BE2C (cell line): ENCODE measurements at places on chromosomes 16 and 17.

DNA sequence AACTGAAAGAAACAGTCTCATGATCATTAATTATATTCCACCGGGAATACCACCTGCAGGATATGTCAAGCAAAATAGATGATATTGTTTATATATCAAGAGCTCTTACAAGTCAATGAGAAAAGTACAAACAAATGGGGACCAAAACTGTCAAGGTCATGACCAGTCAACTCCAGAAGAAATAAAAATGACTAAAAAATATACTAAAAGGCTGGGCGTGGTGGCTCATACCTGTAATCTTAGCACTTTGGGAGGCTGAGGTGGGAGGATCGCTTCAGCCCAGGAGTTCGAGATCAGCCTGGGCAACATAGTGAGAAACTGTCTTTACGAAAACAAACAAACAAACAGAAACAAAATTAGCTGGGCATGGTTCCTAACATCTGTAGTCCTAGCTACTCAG is 49.8 kb upstream of the SCNN1B start:
- no peak for DNase-seq

GRCh38 chr17:56809820-56810179 is 23.9 kb downstream of the C17orf67 start:
- no peak for DNase-seq

DNA sequence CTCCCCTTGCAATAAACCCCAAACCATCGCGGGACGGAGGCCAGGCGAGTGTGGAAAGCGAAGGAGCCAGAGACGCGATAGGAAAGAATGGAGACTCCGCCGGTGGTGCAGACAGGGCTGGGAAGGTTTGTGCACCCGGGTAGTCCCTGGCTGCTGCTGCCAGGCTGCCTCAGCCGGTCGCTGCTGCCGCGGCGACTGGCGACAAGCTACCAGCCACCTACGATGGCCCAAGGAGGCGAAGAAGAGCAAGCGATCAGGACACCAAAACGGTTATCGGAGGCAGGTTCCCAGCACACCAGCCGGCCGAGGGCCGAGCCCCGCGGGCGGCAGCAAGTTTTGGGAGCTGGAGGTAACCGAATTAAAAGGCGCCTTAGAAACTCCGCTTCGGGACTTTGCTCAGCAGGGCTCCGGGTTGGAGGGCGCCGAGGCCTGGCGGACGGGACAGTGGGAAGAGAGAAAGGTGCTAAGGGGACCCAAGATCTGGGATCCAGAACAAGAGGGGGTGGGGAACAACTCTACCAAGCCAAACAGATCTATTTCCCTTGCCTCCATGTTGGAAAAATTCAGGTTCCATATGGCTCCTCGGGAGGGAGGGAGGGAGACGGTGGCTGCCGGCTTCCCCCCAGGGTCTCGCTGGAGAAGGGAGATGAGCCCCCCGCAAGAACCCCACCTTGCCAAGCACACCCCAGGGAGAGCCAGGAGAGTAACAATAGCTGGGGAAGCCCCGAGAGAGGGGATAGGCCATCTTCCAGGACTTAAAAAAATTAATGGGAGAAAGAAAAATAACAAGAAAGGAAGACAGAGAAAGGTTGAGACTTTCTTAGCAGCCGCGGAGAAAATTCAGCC is 9.7 kb upstream of the HOXB2 start:
- DNase-seq: no peak

DNA sequence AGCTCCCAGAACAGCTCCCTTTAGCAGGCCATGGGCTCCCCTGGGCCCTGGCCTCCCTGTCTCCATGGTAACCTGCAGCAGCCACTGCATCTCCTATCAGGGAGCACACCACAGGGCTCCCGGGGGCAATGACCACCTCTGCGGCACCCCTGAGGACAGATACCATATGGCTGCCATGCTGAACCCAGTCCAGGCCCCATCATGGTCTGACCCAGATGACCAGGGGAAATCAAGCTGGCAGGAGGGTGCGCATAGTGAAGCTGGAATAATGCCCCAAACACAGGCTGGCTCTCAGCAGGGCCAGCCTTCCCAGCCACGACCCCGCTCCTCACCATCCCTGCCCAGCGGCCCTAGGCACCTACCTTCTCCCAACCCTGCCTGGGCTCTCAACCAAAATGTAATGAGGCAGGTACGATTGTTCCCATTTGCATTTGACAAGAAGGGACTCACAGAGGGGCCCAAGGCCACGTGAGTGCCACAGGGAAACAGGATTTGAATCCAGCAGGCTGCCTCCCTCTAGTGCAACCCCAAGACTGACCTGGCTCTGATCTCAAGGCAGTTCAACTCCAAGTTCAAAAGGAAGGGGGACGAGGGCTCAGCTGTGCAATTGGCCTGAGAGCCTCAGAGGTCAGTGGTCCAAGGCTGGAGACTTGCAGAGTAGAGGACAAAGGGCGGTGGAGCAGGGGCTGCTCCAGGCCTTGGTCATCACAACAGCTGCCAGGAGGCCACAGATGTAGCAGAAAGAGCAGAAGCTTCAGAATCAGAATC is 2.4 kb downstream of the RUNDC3A start:
- peak; percentile 61 for DNase-seq

DNA sequence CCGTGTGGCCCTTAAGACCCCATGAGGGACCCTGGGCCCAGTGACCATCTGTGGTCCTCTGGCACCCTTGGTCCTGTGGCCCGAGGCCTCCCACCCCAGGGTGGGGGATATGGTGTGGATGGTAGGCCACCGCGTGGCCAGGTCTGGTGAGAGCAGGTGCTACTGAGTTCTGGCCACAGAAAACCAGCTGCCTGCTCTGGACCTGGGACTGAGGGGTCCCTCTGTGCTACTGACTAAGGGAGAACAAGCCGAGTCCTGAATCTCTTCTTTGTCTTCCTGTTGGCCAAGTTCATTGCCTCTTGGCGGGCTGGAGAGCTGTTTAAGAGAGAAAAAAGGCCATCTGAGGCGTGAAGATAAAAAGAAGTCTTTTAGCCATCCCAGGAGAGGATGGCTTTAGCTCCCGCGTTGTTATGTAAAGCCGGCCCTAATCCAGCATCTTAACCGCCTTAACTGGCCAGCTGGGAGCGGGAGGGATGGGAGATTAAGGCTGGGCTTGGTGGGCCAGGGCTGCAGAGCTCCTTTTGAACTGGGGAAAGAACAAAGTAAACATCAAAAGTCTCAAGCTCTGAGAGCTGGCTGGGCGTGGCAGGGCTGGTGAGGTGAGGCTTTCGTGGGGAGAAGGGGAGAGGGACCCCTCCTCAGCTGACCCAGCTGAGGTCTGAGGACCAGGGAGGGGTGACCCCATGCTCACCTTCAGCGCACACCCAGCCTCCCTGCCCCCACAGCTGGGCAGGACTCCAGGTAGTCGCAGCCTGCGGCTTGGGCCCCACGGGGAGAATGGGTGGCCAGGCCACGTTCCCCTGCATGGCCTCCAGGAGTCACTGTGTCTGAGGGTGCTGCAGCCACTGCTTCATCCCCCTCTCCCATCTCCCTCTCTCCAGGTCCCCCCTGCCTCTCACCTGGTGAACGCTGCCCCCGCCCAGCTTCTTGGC is 62.4 kb downstream of the NKD1 start:
- DNase-seq: no peak

GRCh38 chr17:67020293-67020766 is 24.0 kb upstream of the CACNG1 start:
- DNase-seq: peak; percentile 89

DNA sequence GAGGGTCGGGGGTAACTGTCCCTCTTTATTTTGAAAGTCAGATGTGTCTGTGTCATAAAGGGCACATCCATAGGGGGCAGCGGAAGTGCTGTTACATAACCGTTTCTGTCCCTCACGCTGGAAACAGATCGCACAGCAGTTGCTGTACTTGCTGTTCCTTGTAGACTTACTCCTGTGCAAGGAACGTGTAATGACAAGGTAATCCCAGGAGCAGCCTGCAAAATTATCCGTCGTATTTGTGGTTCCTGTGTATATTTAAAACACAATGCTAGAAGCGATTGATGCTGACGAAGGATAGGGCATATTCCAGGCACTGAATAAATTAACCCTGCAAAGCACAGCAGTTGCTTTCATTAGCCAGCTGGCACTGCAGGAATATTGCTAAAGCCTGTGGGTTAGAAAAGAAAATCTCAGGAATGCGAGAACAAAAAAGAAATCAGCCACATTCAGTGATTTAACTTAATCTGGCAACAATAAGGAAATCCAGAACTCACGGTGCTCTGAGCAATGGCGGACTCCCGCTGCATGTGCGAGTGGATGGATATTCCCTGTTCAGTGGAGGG is 76.2 kb downstream of the SPECC1 start:
- DNase-seq: no peak

DNA sequence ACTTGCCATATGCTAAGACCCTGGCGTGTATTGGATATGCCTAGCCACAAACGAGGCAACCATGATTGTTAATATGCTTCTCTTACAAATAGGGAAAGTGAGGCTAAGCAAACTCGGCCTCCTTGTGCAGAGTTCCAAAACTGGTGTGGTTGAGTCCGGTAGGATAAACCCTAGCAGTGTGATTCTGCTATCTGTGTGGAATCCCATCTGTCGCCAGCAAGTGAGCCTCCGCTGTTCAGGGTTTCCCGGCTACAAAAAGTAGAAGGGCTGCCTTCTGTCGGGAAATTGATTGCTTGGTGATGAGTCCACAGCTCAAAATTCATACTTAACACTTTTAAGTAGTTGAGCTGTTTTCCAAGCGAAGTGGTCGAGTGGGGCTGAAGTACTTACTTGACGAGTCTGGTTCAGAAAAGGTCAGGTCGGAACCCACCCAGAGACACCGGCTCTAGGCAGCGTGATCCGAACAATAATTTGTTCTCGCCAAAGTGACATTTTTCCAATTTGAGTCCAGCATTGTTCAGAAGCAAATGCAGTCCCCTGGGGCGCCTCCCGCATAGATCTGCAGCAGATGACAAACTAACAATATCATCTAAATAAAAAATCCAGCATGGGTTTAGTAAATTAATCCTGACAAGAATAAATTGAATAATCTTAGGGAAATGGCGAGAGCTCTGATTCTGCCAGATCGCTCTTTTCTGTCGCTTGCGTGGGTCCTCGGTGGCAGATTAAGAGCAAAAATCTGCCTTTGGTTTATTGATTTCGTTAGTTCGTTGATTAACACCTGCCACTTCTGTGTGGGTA is 686.7 kb upstream of the RBFOX1 start:
- no peak for DNase-seq

GRCh38 chr16:12674071-12674470 is 129.6 kb downstream of the CPPED1 start:
- no peak for DNase-seq

DNA sequence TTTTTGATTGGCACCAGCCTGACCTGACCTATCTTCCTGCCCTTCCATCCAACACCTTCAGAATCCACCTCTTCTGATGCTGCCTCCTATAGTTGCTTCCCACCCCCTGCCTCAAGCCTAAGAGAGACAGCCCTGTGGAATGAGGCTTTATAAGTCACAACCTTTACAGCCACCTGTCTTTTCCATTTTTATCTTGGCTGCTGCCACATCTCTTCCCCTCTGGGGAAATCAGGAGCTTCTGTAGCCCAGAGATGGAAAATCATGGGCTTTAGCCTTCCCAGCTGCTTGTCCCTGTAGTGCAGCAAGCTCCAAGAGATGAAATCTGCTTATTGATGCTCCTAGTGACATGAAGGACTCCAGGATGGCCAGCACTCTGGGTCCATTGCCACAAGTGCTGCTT is 18.7 kb downstream of the PHAF1 start:
- no peak for DNase-seq

GRCh38 chr17:60106340-60107059 is 27.8 kb upstream of the HEATR6 start:
- no peak for DNase-seq

GRCh38 chr16:1154291-1154886 is 1.5 kb downstream of the CACNA1H start:
- no peak for DNase-seq

DNA sequence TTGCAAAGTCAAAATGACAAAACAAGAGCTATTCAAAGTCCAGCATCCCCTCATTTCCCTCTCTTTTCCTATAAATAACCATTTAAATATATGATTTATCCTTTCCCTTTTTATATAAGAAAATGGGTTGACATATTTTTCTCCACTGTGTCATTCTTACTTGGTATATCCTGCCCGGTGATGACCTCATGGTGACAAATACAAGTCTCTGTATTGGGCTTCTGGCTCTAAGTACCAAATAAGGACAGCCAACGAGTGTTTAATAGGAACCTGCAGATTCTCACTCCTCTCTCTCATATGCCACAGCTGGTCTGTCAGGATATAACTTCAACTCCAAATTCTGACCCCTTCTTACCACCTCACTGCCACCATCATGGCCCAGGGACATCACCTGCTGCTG is 25.5 kb upstream of the CBLN1 start:
- DNase-seq: no peak

DNA sequence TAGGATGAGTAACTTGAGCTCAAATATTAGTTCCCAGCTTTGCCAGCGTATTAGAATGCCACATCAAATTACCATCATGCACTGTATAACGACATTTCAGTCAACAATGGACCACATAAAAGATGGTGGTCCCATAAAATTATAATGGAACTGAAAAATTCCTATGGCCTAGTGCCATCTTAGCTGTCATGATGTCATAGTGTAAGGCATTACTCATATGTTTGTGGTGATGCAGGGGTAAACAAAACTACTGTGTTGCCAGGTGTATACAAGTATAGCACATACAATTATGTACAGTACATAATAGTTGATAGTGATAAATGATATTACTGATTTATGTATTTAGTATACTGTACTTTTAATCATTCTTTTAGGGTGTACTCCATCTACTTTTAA is 54.4 kb upstream of the NETO2 start:
- no peak for DNase-seq

- DNase-seq: no peak
Observed at GRCh38 chr16:80663078-80663477, 122.3 kb downstream of the DYNLRB2 start.

- DNase-seq: no peak
Observed at GRCh38 chr16:66135421-66135831, 231.1 kb upstream of the CDH5 start.

GRCh38 chr17:7538891-7539545 is 9.8 kb upstream of the TNFSF12 start:
- no peak for DNase-seq

DNA sequence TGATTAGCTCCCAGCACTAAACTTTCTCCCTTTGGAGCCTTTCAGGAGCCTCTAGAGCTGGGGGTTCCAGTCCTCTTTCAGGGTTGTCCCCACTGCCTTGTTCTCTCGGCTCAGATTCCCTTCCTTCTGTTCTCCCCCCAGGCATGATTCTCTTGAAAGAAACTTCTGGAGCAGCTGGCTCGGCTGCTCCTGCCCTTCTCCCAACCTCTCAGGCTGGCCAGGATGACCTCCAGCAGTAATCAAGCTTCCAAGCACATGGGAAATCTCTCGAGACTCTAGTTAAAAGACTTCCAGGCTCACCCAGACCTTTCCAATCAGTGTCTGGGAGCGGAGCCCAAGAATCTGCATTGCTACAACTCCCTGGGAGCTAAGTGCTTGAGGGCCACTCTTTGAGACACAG is 3.6 kb downstream of the SDK2 start:
- no peak for DNase-seq

GRCh38 chr17:50866950-50867362 is 802 bp upstream of the TOB1 start:
- DNase-seq: peak; percentile 76

GRCh38 chr17:34352191-34352590 is 4.1 kb upstream of the CCL13 start:
- no peak for DNase-seq
